ENCODE measurements at places on chromosomes 12 and 14. TPM values are rescaled to one million over a fixed set of nuclear protein-coding genes. Genes with fewer than 3 reads are reported as not detected.

Gene CLIP1
- 141 TPM for total RNA-seq

Gene PCNX1
- total RNA-seq: 58.4 TPM

Gene GPX2
- total RNA-seq: not detected

Gene AHNAK2
- 274 TPM for total RNA-seq

Gene SDR9C7
- not detected for total RNA-seq

Gene WNT1
- total RNA-seq: not detected

Gene TMPO
- 28.0 TPM for total RNA-seq

Gene PPP2R5E
- 34.4 TPM for total RNA-seq

Gene CLEC4C
- total RNA-seq: not detected

Gene STAC3
- total RNA-seq: 2.8 TPM

Gene ANG
- 18.0 TPM for total RNA-seq

Gene ADAM20
- 1.1 TPM for total RNA-seq

Gene PPP1R3E
- total RNA-seq: 8.5 TPM

Gene INTS13
- total RNA-seq: 23.0 TPM

Data from posterior vena cava (tissue), 2 donors.